ENCODE measurements at places on chromosomes 3 and 15. TPM values are rescaled to one million over a fixed set of nuclear protein-coding genes. Genes with fewer than 3 reads are reported as not detected.

Gene HIGD2B
- total RNA-seq = 0.39 TPM

Gene RNF111
- total RNA-seq = 60.9 TPM

Gene LYZL4
- not detected for total RNA-seq

Gene GOLGA6L7
- not detected for total RNA-seq

Gene CSPG5
- total RNA-seq = 0.42 TPM

Gene ZNF445
- total RNA-seq = 30.0 TPM

Gene CYP1A2
- total RNA-seq = not detected

Gene HTD2
- total RNA-seq = 9.2 TPM

Gene LIPC
- 0.41 TPM for total RNA-seq

Gene PXYLP1
- total RNA-seq = 17.2 TPM

Gene LNP1
- total RNA-seq = 2.2 TPM

Gene ARL14
- not detected for total RNA-seq

Gene CHRD
- not detected for total RNA-seq

Gene CCR5
- total RNA-seq = 6.8 TPM

Gene GOLGA6L2
- total RNA-seq = not detected

Gene DCP1A
- total RNA-seq = 40.9 TPM

Gene FOXL2NB
- not detected for total RNA-seq

Gene LRTM1
- not detected for total RNA-seq

Gene SMCO1
- total RNA-seq = not detected

Gene PDCD6IP
- 222 TPM for total RNA-seq

Gene GUCA1C
- not detected for total RNA-seq

Measured in CD4-positive, alpha-beta memory T cell (primary cell).